ENCODE measurements at places on chromosomes 7 and 10. TPM values are rescaled to one million over a fixed set of nuclear protein-coding genes. Genes with fewer than 3 reads are reported as not detected.
A peak's percentile ranks its signal among the peaks of the same experiment; 100 is the strongest.

Gene C7orf33
- not detected for total RNA-seq

Gene PNLIPRP3
- 0.59 TPM for total RNA-seq

Gene SLC12A9
- total RNA-seq = 19.5 TPM

Gene TMEM229A
- not detected for total RNA-seq

Gene COL13A1
- 1.8 TPM for total RNA-seq

- peak overlapping the region; percentile 1 for H3K27ac ChIP-seq
- H3K4me3 ChIP-seq = no peak overlapping the region
- H3K4me1 ChIP-seq = peaks cover 44% of the 10 kb centered on the region
- H3K27me3 ChIP-seq = no peaks in the 10 kb centered on the region
- no peak for DNase-seq
These were observed 107.5 kb downstream of the TNS3 start for GRCh38 chr7:47474211-47474936.

- no peak overlapping the region for H3K27ac ChIP-seq
- no peaks in the 10 kb centered on the region for H3K27me3 ChIP-seq
- H3K4me3 ChIP-seq = no peak overlapping the region
- peaks cover 4% of the 10 kb centered on the region for H3K4me1 ChIP-seq
- H3K36me3 ChIP-seq = no peaks in the 10 kb centered on the region
- no peak for DNase-seq
These were observed 25.6 kb upstream of the SOSTDC1 start for GRCh38 chr7:16491148-16491547.

GRCh38 chr7:108395426-108395825, 60.8 kb downstream of the NRCAM start:
- DNase-seq = no peak
- no peaks in the 10 kb centered on the region for H3K36me3 ChIP-seq
- no peak overlapping the region for H3K4me3 ChIP-seq
- H3K4me1 ChIP-seq = no peaks in the 10 kb centered on the region

DNA sequence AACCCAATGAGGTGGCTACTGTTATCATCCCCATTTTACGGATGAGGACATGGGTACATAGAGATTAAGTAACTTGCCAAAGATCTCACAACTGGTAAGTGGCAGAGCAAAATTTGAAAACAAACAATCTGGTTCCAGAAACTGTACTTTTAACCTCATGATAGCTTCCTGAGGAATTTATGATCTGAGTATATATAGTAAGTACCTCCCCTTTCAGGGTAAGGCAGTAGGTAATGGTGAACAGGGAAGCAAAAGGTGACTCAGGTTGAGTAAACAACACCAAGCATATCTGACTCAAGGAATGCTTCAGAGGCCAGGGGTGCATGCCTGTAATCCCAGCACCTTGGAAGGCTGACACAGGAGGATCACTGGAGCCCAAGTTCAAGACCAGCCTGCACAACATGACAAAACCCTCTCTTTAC, 21.1 kb downstream of the KLLN start:
- H3K27ac ChIP-seq = no peak overlapping the region
- no peak overlapping the region for H3K4me3 ChIP-seq
- no peak for DNase-seq

DNA sequence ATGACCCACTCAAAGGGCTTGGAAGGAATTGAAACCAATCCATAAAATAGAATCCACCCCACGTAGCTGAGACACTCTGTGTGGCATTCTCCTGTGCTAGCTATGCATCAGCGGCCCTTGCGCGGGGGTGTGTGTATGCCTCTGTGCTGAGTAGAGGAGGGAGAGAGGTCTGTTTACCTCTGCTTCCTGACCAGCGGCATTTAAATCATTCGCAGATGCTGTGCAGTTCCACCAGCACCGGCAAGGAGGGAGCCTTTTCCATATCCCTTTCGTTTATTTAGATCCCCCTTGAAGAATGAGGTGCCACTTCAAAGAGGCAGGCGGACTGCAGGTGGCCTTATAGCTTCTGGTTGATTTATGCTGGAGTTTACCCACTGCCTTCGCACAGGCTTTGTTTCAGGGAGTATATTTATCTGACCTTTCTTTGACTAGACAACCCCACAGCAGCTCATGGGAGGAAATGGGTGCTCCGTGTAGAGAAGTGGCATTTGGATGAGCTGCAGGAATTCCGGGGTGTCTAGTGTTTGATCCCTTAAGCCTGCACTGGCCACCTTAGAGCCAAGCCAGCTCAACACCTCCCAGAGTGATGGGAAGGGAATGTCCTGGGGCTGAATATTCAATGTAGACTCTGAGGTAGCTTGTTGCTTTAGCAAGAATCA, 11.4 kb downstream of the C10orf53 start:
- peaks cover 62% of the 10 kb centered on the region for H3K27me3 ChIP-seq
- no peak for DNase-seq
- H3K27ac ChIP-seq = no peak overlapping the region
- H3K4me3 ChIP-seq = no peak overlapping the region

DNA sequence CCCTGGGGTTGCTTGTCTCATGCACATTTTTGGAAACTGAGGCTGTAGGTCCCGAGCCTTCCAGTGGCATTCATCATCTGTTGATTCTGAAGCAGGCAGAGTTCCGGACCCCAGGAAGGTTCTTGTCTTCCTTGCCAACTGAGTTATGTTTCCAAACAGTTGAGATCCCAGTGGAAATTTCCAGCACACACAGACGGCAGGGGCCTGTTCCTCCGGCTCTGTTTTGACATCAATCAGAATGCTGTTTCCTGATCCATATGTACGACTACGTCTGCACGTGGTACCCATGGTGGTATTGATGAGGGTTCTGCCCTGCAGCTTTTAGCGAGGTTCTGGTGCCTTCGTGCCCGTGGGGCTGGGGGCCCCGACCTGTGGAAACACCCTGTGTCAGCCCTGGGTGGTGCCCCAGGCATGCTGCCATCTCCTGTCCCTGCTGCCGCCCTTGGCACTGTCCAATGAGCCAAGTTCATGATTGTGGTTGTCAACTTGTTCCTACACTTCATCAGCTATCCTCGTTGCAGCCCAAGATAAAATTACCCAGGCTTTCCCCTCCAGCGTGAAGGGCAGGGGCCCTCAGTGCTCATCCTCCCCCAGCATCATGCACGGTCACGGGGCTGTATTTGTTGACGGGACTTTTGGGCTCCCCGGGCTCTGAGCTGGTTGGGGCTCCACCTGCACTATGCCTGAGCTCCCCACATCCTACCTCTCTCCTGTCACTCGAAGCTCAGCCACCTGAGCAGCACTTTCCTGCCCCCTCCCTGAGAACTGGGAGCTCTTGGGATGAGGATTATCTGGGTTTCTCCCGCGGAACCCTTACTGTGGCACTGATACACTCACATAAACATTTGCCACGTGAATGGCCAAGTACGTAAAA, 7.8 kb upstream of the DPYSL4 start:
- no peak for DNase-seq
- no peak overlapping the region for H3K4me3 ChIP-seq
- H3K4me1 ChIP-seq = no peaks in the 10 kb centered on the region

All from osteoblast (primary cell).